ENCODE measurements at places on chromosomes 12 and 14.

DNA sequence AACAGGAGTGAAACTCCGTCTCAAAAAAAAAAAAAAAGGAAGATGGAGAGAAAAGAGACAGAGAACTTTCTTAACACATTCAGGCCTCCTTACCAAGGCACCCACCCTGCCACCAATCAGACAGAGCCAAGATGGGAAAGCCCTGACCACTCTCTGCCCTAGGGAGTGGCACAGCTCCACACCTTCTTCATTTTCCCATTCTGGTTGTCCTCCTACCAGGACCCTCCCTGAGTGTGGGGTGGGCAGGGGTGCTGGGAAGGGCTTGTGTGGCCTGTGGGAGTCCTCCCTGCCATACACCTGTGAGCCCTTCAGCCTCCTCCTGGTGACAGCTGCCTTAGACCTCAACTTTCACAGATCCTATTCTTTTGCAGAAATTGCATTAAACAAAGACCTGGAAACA lies 513.6 kb downstream of the BCL11B start:
- no peak for DNase-seq

- DNase-seq: no peak
Observed at GRCh38 chr12:129312048-129312447, 458.8 kb downstream of the GLT1D1 start.

DNA sequence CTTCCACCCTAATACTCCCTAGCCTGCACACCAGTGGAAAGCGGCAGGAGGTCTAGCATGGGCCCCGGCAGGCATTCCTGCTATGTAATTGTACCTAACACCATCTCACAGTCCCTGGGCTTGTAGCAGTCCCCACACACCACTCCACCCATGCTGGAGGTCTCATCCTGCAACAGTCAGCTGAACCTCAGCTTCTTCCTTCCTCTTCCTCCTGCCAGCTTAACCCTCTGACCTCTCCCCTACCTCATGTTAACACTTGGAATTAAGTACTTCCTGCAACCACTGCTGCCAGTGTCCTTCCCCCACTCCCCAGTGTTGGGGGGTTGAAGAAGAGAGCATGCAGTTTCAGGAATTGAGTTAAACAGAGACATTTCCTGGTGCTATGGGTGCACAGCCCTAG lies 7.6 kb downstream of the ADCY4 start:
- DNase-seq: no peak

- no peak for DNase-seq
Observed at GRCh38 chr12:93167841-93168492, 209.8 kb upstream of the NUDT4 start.

DNA sequence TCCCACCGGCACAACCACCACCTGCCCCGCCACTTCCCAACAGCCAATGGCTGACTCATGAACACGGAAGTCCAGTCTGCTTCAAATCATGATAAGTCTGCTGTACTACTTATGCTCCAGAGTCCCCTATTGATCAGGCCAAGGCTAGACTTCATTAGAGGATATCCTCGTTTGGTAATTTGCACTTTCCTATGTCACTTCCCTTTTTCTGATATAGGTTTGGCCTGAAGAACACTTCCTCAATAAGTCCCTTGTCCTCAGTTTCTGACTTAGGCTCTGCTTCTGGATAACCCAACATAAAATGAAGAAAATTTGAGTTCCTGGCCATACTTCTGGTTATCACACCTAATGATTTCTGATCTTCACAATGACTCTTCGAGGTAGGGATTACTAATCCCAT lies 45.3 kb downstream of the IFNG-AS1 start:
- DNase-seq: no peak

DNA sequence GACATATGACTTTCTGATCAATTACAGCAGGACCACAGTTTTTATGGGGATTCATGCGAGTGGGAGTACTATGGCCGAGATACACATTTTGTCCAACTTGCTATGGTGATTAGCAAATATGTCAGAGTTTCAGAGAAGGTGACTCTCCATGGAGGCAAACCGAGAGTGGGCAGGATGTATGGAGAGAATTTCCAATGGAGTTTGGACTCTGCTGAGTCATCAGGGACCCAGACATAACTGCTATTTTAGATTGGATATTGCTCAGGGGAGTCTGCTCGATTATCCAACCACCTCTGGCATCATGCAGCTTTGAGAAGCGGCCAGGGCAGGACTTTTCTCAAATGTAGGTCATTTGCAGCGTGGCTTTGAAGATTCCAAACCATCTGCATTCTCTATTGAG lies 9.5 kb upstream of the GSG1 start:
- DNase-seq: no peak

DNA sequence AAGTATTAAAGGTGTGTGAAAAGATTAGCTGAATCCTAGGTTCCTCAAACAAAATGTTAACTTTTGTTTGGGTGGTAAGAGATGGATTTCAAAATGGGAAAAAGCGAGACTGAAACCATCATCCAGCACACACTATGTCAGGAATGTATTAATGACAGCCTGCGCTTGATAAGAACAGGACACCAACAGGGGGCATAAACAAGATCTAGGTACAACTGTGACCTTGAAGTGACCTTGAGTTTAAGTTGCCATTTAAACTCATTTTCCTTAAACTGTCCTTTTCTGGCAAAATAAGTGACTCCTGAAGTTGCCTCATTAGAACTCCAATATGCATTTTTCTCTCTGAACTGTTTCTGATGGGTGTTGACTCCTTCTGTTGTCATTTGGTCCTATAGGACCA lies 17.1 kb downstream of the PRKCH start:
- DNase-seq: no peak

DNA sequence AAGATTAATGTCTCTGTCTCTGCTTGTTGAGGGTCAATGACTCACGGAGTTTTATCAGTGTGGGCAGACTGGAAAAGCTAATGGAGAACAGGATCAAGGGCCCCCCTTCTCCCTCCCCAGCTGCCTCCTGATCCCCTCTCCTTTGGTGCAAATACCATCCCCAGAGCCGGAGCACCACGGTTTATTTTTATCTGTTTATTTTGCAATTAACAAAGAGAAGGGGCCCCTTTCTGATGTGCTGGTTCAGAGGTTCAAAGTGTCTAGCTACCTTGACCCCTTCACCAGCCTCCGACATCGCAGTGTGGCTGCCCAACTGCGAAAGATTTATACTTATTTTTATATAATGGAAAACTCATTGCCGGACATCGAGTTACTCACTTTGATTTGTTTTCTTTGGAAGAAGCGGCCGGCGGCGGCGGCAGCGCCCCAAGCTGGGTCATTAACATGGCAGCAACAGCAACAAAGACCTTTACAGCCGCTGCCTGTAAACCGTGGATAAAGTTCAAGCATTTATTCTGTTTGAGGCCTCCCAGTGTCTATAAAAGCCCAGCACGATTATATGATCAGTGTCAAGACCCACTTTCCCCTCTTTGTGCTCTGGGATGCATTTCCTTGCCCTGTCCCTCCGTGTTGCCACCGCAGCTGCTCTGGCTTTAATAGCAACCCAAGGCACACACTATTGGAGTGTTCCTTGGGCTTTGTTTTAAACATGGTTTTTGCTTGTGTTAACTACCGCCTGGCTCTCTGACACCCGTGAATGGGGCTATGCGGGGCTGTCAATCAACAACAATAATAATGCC lies 47.4 kb upstream of the PARP11 start:
- DNase-seq: no peak

- DNase-seq: no peak
Observed at GRCh38 chr12:113797535-113797868, 168.6 kb downstream of the RBM19 start.

DNA sequence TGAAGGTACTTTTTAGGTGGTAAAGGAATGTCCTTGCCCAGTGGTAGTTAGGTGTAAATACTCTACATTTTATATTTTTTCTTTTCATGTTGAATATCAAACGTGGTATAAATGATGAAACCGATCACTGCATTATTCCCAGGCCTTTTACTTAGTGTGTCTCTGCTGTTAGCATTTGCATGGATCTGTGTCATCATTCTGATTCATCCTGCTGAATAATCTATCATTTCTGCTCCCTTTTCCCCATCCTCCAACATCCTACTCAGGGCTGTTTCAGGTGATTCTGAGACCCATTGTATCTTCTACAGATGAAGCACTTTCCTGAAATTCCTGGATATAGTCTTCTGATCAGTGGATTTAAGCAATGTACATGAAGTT lies 61.0 kb upstream of the PTHLH start:
- DNase-seq: no peak

- no peak for DNase-seq
Observed at GRCh38 chr12:118884226-118884625, 97.1 kb upstream of the SRRM4 start.

DNA sequence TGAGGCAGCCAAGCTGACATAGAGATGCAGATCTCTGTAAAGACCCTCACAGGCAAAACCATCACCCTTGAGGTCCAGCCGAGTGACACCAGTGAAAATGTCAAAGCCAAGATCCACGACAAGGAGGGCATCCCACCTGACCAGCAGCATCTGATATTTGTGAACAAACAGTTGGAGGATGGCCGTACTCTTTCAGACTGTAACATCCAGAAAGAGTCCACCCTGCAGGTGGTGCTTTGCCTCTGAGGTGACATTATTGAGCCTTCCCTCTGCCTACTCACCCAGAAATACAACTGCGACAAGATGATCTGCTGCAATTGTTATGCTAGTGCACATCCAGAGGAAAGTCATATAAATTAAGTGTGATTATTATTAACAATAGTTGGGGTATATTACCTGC lies 15.1 kb upstream of the SUPT16H start:
- DNase-seq: no peak

DNA sequence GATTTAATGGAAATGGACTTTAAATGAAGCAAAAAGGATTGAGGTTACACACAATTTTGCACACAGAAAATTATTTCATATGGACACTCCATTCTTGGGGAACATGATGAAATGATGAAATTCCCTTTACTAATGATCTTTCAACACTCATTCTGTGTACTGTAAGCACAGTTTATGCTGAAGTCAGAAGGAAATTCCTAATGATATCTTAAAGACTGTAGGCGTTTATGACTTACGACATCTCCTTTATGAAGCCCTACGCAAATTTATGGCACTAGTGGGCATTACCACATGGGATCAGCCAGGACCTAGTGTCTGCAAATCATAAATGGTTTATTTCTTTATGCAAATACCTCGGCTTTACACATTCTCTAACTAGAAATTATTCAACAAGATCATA lies 97.9 kb upstream of the SOX5 start:
- no peak for DNase-seq

DNA sequence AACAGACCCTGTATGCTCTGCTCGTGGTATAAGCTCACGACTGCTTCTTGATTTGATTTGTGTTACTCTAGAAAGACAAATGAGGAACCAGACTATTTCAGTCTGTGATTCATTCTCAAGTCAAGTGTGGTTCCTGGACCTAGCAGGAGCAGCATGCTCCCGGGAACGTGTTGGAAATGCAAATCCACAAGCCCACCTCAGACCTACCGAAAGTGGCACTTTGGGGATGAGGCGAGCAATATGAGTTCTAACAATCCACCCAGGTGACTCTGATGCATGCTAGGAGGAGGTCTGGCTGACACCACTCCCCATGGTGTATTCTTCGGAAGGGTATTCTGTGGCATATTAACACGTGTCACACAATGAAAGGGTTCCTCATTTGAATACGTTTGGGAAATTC lies 59.5 kb upstream of the TMX1 start:
- no peak for DNase-seq

DNA sequence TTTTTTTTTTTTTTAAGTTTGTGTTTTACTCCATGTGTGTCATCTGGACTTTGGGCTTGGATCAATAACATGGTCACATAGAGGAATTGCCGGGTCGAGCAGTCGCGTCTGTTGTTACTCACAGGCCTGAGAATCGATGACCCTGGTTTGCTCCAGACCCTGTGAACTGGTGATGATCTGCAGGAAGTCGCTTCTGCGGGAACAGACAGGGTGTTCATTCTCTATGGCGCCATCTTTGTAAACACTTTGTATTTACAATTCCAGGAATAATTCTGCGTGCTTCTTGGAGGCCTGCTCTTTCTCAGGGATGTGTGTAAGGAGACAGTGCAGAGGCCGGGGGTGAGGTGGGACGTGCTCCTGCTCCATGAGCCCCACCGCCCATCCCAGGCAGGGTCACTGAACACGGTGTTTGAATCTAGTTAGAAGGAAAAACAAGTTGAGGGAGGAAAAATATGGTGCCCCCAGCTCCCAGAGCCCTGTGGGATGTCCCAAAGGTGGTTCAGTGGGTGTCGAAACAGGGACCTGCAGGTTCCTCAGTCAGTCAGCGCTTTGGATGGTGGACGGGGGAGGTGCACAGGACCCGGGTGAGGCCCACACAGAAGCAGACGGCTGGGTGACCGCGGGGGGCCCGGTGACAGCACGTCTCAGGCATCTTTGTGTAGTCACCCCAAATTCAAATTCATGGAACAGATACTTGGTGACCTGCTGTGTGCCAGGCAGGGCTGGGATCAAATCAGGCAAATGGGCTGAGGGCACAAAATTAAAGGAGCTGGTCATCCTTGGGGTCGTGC lies 58.8 kb downstream of the ADGRD1 start:
- no peak for DNase-seq

DNA sequence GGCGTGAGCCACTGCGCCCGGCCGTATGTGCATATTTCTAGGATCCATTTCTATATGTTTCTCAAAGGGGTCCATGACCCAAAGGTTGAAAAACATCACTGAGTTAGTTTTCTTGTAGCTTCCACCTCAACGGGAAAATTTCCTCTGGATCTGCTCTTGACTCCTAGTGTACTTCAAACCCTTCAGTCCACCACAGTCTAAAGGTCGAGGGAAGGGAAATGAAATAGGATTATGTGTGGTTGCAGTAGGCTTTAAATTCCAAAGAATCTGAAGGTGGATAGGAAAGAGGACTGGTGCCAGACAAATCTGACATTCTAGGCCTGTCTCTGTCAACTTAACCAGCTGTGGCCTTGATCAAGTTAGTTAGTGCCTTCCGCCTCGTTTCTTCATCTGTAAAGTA lies 1.7 kb upstream of the SUOX start:
- no peak for DNase-seq

DNA sequence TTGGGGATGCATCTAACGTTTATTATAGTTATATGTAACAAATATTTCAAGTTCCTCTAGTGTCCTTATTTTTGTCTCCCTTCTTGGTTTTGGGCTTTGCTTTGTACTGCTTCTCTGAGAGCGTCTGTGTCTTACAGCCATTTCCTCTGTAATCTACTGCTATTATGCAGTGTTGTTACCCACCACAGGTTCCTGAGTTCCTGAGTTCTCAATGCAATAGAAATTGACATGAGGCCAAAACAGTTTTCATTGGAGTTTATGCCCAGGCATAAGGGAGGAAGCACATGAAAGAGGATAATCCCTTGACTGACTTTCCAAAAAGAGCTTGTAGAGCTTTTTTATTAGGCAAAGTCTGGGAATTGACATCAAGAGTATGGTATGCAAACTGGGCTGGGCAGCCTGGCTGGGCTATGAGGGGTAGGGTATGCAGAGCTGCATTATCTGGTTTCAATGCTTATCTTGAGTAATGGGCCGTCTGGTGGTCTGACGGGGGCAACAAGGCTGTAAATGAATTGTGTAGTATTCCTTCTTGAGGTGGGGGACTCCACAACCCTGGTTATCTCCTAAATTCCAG lies 722.5 kb upstream of the ATXN7L3B start:
- no peak for DNase-seq

DNA sequence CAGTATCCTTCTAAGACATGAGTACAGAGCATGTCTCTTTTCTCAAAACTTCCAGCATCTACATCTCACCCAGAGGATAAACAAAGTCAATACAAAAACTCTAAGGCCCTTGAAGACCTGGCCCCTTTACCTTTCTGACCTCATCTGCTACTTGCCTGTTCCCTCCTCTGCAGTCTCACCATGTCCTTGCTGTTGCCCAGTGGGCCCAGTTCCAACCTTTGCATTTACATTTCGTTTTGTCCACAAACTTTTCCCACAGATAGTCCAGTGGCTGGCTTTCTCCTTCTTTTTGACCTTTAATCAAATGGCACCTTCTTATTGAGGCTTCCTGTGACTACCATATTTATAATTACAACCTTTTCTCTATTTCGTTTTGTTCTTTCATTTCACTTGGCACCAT lies 1.6 kb downstream of the IRAK4 start:
- DNase-seq: no peak

Data from left ventricle myocardium inferior (tissue), 1 donor.